ENCODE measurements at places on chromosomes 16 and 17. TPM values are rescaled to one million over a fixed set of nuclear protein-coding genes. Genes with fewer than 3 reads are reported as not detected.

- no peak for DNase-seq
Observed at GRCh38 chr17:36501351-36501750, 14.9 kb downstream of the ZNHIT3 start.

- DNase-seq: no peak
Observed at GRCh38 chr17:68776451-68776850, 175.3 kb upstream of the FAM20A start.

DNA sequence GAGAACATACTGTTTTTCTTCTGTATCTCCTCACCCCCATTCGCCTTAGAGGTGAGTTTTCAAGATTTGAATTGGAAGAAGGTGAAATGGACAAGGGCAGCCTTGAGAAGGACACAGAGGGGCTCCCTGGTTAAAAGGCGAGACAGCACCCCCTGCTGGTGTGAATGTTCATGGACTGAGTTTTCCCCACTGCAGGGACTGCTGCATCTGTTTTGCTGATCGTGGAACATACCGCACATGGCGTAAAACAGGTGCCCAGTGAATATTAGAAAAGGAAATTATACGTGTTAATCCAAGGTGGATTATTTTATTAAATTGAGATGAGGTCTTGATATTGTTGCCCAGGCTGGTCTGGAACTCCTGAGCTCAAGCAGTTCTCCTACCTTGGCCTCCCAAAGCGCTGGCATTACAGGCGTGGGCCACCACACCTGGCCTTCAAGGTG lies 54.5 kb downstream of the NDE1 start:
- peak; percentile 73 for DNase-seq

GRCh38 chr16:31876951-31877828 lies 3.6 kb downstream of the ZNF267 start:
- DNase-seq: no peak

The GALR2 gene
- not detected for total RNA-seq

The RRAD gene
- total RNA-seq: 7.7 TPM

The UMOD gene
- total RNA-seq: not detected

Measured in ureter (tissue), 1 donor.